ENCODE measurements at places on chromosomes 5 and 9. TPM values are rescaled to one million over a fixed set of nuclear protein-coding genes. Genes with fewer than 3 reads are reported as not detected.

QRFP gene
- not detected for total RNA-seq

CD74 gene
- 0.18 TPM for total RNA-seq

SCGB3A1 gene
- not detected for total RNA-seq

GRCh38 chr9:126838895-126839294 is 21.5 kb upstream of the ZBTB34 start:
- no peak for DNase-seq

GRCh38 chr5:65482296-65482735 is 596 bp upstream of the ADAMTS6 start:
- peak; percentile 58 for DNase-seq

GRCh38 chr5:83022334-83022733 is 54.9 kb downstream of the TMEM167A start:
- DNase-seq, result no peak

DNA sequence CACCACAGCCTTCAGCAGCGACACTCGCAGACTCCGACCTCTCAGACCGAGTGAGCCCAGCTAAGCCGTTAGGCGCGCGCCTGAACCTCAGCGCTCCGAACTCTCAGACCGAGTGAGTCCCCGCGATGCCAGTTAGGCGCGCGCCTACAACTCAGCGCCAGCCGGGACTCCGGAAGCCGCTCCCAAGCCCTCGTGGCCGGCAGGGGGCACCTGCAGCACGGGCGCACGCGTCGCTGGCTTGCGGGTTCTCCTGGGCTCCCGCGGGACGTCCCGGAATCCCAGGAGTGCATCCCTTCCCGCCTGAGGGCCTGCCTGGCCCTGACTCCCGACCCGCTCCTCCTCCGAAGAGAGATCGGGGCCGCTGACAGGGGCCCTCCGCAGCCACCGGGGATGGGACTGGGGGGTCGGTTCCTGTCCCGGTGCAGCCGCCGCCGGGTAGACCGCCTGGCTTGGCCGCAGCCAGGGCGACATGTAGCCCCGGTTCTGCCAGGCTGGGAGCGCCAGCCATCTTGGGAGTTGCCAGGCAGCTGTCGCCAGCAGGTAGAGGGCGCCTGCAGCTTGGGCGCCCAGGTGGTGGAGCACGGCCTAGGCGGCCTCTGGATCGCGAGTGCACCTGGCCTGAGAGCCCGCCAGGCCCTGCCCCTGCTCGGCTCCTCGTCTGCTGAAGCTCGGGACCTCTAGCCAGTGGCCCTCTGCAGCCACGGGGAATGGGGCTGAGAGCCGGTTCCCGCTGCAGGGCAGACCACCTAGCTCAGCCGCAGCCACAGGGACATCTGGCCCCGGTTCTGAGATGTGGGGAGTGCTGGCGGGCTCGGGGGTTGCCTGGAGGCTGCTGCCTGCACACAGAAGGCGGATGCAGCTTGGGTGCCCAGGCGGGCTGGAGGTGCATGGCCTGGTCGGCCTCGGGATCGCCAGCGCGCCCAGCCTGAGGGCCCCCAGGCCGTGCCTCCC is at the start of gene ANKRD18A:
ANKRD18A (minus strand) TSS at position 114 of the 951 bp plus-strand sequence. CDS start 311 bp downstream, outside the sequence.
- peak; percentile 41 for DNase-seq

DNA sequence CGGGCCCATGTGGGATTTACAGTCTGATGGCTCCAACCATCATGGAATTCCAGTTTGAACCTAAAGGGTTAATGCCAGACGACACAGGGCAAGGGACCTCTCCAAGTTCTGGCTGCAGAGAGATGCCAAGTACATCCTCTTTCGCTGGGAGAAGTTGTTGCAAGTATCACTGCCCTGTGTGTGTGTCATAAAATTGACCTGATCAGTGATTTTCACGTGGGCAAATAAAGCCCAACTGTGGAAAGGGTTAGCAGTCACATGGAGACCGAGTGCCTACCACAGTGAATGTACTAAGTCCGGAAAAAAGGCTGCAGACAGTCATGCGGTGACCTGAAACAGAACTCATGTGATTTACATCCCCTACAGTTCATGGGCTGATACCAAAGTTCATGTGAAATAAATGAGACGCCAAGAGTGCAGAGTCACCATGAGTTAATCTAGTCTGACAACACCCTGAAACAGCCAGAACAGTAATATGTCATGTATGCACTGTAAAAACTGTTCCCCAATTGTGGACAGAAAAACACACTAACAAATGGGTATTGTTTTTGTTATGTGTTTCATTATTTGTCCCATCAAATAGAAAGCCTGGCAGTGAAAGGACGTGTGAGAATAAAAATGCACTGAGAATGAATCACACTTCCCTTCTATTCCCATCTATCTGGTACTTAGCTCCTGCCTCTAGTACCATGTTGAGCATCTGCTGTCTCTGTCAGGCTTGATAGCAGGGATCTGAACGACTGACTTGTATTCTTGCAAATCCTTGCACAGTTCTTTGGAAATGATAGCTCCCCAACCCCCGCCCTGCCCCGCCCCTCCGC is 115.7 kb downstream of the SUSD1 start:
- DNase-seq, result peak; percentile 92

All from IMR-90 (cell line).